ENCODE measurements at places on chromosomes 6 and 20.

- no peak for DNase-seq
Observed at GRCh38 chr6:26361544-26361943, 3.5 kb upstream of the BTN3A2 start.

GRCh38 chr20:56855708-56856107, 226.6 kb downstream of the TFAP2C start:
- DNase-seq, result no peak

GRCh38 chr6:107304421-107305025, 154.8 kb downstream of the PDSS2 start:
- no peak for DNase-seq

GRCh38 chr6:18536591-18537055, 149.5 kb downstream of the RNF144B start:
- no peak for DNase-seq

DNA sequence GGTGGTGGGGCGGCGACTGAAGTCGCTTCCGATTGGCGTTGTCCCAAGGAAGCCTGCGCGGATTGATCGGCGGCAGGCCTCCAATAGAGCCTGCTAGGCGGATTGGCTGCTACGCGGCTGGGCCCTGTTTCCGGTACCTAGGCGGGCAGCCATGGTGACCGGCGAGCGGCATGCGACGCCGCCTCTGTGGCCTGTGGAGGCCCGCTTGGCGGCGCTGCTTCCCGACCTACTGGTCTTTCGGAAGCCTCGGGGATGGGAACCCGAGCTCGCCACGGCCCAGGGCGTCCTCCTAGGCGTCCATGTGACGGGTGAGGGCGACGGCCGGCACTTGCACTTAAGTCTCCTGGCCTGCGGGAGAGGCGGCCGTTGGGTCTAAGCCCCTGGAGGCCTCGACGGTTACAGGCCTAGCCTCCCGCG, 28.1 kb downstream of the NFYA start:
- DNase-seq, result no peak

GRCh38 chr6:26273673-26274588, 91.1 kb upstream of the BTN3A2 start:
- no peak for DNase-seq

- no peak for DNase-seq
Observed at GRCh38 chr6:52590152-52590891, 13.5 kb upstream of the TRAM2 start.

- DNase-seq, result no peak
Observed at GRCh38 chr6:158002951-158003853, 21.5 kb downstream of the SYNJ2 start.

GRCh38 chr6:153129873-153130514, 1.1 kb downstream of the RGS17 start:
- no peak for DNase-seq

DNA sequence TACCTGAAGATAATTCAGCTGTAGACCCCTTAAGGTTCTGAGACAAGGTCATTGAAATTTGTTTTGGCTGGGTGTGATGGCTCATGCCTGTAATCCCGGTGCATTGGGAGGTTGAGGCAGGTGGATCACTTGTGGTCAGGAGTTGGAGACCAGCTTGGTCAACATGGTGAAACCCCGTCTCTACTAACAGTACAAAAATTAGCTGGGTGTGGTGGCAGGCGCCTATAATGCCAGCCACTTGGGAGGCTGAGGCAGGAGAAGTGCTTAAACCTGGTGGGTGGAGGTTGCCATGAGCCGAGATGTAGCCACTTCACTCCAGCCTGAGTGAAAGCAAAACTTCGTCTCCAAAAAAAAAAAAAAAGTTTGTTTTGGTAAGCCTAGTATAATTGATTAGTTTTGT, 11.0 kb downstream of the SRSF3 start:
- no peak for DNase-seq

- DNase-seq, result no peak
Observed at GRCh38 chr6:90412538-90413369, 116.1 kb upstream of the BACH2 start.

GRCh38 chr6:125963817-125964216, 7.2 kb downstream of the HINT3 start:
- no peak for DNase-seq

Data from ascending aorta (tissue), 2 donors.